ENCODE measurements at places on chromosomes 16 and 17.

GRCh38 chr17:48541577-48542113, 3.3 kb downstream of the HOXB2 start:
- DNase-seq, result peak; percentile 75

- DNase-seq, result peak; percentile 36
Measured at GRCh38 chr17:55806745-55807495, 56.1 kb downstream of the PCTP start.

DNA sequence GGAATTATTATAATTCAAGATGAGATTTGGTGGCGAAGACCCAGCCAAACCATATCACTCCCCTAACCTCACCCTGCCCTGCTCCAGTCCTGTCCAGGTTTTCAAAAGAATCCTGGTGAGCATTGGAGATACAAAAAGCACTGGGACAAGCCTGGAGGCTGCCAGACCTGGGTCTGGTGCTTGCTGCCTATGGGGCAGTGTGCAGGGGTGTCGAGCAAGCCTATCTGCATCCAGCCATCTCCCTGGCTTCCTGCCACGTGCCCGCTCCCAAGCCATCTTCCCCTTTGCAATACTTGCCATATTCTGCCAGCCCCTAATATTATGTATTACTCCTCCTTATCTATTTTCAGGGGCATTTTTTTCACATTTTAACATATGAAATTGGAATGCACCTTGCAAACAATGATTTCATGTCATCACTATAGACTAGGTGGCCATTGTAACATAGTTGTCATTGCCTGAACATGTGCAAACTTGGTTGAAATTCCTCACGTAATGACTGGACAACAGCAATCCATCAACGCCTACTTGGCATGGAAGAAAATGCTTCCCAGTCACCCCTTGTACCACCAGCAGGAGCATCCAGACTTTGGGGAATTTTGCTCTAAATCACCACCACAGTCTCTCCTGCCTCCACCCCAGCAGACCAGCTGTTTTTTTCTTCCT, 8.1 kb upstream of the KDM8 start:
- DNase-seq, result no peak

GRCh38 chr16:48681520-48681919, 71.5 kb upstream of the N4BP1 start:
- DNase-seq, result peak; percentile 1

DNA sequence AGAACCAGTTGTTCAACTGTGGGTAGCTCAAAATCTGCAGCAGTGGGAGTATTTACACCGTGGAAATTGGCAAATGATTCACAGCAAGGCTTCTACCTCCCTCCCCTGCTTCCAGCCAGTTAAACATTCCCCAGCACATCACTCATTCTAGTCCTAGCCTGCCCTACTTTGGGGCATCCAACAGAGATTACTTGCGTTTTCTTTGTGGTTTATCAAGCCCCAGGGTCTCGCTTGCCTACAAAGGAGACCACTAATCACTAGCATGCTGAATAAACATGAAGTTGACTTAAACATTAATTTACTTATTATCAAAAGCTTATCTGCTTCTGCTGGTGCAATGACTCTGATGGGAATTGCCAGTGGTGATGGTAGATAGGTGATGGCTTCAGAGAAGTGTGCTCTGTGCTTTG, 94.5 kb downstream of the MARF1 start:
- no peak for DNase-seq

GRCh38 chr16:77912617-77913016, 109.7 kb upstream of the CLEC3A start:
- DNase-seq, result no peak

DNA sequence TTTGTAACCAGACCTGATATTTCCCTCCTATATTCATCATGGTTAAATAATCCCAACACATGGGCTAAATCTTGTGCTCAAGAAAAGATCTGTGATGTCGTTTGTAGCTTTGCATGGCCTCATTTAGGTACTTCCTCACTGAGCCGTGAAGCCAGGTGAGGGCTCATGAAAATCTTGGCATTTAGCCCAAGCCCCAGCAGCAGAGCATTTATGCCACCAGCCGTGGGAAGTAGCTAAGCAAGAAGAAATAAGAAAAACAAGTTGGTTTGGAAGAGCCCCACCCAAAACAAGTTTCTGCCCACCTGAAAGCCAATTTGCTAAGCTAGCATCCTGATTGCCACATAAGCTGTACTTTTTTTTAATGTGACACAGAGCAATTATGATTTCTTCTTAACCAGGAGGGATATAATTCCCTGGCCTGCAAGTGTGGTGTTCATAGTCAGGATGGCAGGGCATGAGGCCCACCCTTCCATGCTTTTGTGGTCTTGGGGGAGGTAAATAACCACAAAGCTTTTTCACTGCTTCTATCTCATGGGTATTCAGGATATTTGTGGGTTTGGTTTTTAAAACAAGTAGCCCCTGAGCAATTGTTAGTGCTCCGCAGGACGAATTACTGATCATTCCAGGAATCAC, 10.5 kb downstream of the TMIGD1 start:
- peak; percentile 79 for DNase-seq

GRCh38 chr16:23394141-23394831, 58.7 kb downstream of the COG7 start:
- DNase-seq, result no peak

GRCh38 chr16:19365486-19365885, 52.2 kb upstream of the TMC5 start:
- no peak for DNase-seq

DNA sequence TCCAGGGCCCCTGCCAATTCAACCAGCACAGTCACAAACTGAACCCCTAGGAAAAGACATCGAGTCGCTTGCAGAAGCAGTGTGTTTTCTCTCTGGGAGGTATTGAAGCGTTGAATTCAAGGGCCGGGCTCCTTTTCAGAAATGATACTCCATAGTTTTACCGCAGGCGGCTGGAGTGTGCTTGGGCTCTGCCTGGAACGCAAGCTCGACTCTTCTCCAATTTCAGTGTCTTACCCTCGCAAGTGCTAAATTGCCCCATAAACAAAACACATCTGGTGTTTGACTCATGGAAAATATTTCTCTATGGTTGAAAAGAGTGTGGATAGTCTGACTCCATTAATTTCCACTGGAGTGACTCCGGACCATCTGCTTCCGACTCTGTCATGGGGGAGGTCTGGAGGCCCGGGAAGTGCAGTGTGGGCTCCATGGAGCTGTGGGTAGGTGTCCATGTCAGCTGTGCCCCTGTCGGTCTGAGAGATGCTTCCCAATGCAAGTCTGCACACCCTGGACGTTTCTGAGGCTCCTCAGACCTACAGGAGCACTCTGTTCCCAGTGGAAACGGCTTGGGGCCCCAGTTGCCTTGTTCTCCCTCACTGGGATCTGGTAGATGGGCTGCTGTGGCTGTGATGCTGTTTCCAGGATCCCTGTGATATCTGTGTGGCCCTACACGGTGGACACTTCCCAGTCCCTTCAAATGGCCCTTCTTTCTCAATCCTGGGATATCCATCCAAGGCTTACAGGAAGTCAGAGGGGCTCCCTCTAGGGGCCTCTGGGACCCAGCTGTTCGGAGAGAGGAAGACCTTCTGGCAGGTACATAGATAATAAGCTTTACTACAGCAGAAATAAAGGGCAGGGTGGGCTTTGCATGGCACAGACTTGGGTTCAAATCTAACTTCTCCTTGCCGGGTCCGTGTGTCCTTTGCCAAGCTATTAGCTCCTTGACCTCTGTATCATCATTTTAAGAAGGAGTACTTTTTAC, 119.8 kb upstream of the CDH13 start:
- no peak for DNase-seq

DNA sequence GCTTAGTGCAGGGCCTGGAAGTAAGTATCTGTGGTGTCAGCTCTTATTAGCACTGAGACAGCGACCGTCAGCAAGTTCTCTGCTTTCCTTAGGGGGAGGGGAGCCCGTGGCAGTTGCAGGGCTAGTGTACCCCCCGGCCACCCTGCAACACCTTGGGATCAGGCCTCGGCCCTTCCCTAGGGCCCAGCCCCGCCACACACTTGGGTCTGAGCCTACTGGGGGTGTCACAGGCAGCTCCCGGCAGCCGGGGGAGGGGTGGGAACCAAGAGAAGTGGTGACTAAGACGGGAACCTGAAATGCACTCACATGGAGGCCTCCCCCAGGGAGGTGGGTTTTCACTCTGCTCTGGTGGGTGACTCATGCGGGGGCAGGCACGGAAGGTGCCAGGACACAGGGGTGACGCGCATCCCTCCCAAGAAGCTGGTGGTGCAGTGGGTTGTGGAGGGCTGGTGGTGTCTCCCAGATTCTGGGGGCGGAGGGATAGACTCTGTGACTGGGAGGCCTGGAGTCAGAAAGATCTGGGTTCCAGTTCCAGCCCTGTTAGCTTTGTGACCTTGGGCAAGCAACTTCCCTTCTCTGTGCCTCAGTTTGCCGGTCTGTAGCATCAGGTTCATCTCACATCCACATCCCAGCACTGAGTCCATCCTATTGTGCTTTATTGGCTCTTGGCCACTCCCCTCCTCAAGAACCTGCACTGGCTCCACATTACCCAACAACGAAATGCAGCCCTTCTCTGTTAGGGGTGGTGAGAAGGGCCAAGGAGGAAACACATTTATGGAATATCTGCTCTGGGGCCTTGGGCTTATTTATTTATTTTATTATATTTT, 44.5 kb downstream of the LAT start:
- no peak for DNase-seq

DNA sequence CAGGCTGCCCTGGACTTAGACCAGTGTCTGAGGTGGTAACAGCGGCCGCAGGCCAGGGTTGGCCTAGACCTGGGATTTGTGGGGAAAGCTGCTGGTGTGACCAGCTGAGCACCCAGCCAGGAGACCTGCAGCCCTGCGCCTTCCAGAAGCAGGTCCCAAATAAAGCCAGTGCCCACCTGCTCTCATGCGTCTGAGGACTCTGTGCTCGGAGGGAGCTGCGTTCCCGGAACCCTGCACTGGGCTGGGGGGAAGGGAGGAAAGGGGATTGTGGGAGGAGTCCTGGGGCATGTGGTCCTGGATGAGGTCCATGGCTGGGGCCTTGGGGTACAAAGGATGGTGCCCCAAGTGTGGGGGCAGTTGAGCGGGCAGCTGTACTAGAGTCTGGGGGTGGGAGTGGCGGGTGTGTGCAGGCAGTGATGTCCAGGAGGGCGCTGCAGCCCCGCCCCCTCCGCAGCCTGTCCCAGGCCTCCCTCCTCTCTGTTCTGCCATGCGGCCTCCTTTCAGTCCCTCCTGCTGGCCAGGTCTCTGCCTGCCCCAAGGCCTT, 1.8 kb upstream of the NECAB2 start:
- DNase-seq, result no peak

DNA sequence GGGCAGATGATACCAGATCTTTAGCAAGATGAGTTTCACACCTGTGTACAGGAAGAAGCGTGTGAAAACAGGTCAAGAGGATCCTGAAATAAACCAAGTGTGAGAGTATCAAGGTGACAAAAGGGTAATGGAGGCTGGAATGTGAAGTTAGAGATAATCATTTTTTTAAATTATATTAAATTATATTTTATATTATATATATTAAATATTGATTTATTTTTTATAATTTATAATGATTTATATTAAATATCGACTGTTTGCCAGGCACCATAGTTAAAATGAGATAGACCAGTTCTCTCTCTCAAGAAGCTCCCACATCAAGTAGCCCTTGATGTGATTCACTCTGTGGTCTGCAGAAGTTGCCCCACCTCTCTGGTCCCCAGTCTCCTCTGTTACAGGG, 360.2 kb upstream of the HSBP1 start:
- DNase-seq, result no peak

- no peak for DNase-seq
Measured at GRCh38 chr17:78257810-78258322, 26.4 kb downstream of the TMEM235 start.

- peak; percentile 93 for DNase-seq
Measured at GRCh38 chr16:566475-567372, at the start of gene NHLRC4. Gene NHLRC4 (plus strand): TSS chr16:567005. CDS start chr16:568048, 1,043 bp downstream.

- peak; percentile 27 for DNase-seq
Measured at GRCh38 chr17:50947782-50948543, 81.8 kb upstream of the TOB1 start.

DNA sequence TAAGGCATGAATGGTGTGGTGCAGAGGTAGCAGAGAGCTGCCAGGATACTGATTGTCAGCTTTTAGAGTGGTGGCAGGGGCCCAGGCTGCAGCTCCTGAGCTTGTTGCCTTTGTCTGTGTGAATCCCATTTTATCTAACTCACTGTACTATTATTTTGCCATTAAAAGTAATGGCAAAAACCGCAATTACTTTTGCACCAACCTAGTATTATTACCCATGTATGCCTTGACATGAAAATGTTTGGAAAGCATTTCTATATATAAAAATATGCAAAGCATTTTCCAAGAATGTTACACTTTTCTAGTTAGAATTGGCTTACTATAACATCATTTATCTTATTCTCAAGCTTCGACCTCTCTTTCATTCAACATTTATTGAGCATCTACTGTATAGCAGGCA, 308.1 kb upstream of the MYOCD start:
- DNase-seq, result no peak

GRCh38 chr16:87560428-87561199, 41.7 kb upstream of the JPH3 start:
- DNase-seq, result peak; percentile 51
